Activated naive CD4-positive, alpha-beta T cell treated with anti-CD3 and anti-CD28 coated beads, Interleukin-2, amount 50 U/mL, for 72 hours (primary cell): ENCODE measurements at places on chromosomes 5 and 9.

- no peak for DNase-seq
Measured at GRCh38 chr5:73264631-73265030, 91.6 kb downstream of the TMEM174 start.

GRCh38 chr9:13705373-13705772, 425.9 kb upstream of the MPDZ start:
- no peak for DNase-seq

DNA sequence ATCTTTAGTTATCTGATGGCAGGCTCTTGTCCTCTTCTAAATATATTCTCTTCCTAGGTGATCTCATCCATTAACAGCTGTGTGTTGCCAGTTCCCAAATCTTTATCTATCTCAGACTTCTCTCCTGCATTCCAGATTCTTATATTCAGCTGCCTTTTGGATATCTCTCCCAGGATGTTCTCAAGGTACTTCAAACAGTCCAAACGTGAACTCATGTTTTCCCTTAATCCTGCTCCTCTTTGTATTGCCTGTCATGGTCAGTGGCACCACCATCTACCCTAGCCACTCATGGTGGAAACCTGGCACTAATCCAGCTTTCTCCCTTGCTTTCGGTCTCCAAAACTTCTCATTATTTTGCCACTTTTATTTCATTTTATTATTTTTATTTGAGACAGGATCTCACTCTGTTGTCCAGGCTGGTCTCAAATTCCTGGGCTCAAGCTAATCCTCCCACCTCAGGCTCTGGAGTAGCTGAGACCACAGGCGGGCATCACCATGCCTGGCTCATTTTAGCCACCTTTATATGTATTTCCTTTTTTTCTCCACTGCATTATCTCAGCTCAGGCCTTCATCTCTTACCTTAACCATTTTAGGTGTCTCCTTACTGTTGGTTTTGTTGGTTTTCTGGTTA, 3.8 kb downstream of the ZFYVE16 start:
- no peak for DNase-seq

DNA sequence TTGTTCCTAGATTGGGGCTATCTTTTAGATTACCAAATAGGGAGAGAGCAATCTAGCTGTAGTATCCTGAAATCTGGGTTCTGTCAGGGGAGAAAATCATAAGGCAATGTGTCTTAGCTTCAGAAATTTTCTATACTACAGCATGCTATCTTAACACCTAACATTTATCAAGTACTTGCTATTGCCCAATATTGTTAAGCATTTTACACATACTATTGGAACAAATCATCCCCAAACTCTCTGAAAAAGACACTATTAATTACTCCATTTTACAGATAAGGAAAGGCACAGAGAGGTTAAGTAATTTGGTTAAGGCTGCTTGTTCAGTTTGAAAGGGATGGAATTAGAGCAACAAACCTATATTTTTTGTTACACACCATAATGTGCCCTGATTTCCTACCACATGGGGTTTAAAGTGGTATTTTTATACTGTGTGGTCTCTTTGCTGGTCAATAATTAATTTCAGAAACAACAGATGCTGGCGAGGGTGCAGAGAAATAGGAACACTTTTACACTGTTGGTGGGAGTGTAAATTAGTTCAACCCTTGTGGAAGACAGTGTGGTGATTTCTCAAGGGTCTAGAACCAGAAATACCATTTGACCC, 57.2 kb upstream of the RIC1 start:
- no peak for DNase-seq

GRCh38 chr9:36997414-36997813, 36.7 kb downstream of the PAX5 start:
- DNase-seq: no peak

DNA sequence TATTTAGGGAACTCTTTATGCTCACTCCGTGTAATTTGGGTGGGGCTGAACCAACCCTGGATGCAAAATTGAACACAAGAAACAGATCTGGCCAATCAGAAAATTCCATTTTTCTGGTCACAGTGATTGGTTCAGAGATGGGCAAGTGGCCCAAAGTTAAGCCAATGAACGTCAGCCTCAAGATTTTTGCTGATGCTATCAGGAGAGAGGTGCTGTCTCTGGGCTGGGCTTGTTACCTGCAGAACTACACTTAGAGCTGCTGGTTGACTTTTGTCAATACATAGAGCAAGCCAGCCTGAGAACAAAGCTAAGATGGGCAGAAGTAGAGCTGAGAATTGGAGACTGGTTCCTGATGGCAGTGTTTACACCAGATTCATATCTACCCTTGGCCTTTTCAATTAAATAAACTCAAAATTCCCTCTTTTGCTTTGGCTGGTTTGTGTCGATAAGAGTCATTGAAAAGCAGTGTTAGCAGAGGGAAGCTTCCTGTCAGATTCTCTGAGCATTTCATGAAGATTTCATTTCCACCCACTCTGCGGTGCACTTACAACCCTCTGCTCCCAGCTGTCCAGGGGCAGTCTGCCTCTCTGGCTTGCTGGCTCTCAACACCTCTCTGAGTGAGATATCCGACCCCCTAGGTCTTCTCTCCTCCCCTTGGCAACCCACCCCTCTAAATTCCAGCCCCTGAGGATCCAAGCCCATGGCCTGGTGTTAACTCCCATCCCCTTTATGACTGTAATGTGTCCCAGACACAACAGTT, 64.5 kb upstream of the PPARGC1B start:
- DNase-seq: no peak

DNA sequence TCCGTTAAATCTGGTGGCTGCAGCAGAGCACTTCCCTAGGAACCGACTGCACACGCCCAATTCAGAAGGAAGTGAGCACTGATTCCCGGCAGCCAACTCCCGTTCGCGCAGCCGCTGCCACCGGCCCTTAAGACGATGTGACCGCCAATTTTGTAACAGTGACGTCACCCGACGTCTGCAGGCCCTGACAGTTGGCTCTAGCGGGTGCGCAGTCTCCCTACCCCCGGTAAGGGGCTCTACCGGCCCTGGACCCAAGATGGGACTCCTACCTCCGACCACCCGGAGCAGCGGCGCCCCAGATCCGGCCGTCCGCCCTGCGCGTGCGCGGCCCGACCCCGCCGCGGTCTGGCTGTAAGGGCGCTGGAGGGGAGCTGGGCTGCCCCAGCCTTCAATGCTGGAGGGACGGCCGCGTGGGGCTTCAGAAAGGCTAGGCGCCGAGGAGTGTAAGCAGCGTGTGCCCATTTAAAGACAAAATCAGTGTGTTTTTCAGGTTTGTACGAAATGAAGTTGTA, 19.1 kb downstream of the DNAJA1 start:
- peak; percentile 53 for DNase-seq

DNA sequence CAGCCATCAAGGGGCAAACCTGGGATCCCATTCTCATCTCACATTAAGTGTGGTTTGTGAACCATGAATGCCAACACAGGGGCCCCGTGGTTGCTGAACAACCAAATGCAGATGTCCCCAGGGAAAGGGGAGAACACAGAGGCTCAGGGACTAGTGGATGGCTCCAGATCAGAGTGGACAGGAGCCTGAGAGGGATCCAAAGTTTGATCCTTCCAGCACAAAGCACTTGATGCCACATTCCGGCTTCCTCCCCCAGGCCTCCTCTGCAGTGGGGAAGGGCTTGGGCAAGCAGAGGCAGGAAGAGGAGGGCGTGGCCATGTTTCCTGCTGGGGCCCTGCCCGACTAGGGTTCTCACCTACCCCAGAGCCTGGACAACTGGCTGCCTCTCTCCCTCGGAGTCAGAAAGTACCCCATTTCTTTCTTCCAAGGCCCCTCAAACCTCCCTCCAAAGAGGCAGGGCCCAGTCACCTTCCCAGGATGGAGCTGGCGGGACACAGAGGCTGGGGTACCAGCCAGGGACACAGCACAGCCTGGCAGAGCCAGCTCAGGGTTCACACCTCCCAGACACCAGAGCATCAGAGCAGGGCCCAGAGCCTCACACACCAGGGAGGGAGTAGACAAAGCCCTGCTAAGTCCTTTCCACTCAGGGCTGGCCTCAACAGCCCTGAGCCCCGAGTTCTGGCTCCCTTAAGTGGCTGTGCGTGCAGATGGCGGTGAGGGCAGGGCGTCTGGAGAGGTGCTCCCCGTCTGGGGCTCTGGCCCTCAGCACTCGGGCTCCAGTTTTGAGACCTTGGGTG, 4.3 kb upstream of the RNF44 start:
- DNase-seq: peak; percentile 74

DNA sequence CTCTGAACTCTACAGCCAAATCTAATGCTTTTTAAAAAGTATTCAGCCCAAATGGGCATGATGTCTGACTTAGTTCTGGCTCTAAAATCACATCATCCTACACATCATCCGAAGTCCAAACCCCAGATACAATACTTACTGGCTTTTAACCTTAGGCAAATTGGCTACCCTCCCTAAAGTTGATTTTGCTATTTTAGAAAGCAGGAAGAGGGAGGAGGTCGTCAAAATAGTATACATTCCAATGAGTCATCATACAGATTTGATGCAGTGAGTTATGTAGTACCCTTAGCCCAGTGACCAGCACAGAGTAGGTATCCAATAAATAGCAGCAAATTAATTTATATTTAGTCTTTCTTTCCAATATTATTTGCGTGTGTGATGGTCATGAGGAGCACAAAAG, 582.0 kb upstream of the TUSC1 start:
- no peak for DNase-seq

GRCh38 chr9:92140074-92140753, 25.0 kb upstream of the SPTLC1 start:
- DNase-seq: peak; percentile 76

- DNase-seq: no peak
Measured at GRCh38 chr5:135880801-135881200, 14.8 kb downstream of the IL9 start.

DNA sequence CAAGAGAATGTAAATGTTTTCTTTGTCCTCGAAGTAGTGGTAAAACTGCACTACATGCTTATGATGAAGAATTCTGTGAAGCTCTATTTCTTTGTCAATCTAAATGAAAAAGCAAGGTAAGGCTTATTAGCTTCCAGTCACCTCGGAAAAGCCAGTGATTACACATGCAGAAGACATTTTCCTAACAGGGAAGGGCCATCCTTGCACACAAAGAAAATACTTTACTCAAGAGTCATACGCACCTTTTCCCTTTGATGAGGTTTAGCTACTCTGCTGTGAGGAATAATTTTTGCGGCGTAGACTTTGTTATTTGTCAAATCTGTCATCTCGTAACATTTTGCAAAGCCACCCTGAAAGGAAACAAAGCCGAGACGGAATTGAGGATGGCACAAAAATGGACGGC, 1.1 kb downstream of the PLK2 start:
- DNase-seq: no peak

DNA sequence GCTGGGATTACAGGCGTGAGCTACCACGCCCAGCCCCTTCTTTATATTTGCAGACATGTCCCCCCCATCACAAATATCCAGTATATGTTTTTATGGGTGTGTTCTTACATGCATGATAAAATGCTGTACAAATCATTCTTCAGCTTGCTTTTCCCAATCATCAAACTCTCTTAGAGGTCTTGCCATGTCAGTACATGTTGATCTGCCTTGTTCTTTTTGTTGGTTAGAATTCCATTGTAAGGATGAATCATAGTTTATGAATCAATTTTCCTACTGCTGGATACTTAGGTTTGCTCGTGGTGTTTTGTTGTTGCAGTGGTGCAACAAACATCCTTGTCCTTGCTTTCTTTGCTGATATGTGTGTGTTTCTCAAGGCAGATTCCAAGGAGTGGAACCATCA, 79.9 kb upstream of the NEURL1B start:
- no peak for DNase-seq

DNA sequence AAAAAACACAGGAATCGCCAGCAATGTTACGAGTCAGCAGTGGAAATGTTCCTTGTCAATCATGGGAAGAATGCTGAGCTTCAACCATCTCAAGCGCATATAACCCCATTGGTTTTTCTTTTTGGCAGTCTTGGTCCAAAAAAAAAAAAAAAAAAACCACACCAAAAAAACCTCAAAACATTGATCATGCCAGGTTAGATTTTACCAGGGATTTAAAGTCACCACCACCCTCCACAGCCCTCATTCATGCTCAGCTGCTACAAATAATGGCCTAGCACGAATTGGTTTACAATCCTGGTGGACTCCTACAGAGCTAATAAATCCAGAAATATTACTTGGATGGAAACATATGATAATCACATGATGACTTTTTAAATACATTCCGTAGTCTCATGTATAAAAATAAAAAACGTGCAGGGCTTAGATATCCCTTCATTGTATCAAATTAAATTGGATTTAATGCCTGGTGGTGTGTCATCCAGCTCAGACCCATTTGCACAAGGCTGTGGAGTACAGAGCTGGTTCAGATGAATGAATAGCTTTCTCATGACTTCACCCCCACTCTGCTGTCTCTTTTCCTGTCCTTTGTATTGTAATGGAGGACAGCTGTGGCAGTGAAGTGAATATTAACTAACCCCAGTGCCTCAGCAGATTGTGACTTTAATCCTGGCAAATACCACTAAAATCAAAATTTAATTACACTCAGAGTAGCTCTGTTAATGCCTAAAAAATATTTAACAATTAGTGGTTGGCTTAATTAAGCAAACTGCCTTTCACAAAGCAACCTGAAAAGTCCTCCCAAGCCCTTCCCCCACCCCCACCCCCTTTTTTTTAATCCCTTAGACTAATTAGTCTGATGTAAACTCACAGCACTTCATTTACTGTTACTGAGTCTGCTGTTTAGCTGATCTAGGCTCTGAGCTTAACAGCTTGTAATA, 626.5 kb upstream of the ZNF608 start:
- no peak for DNase-seq

DNA sequence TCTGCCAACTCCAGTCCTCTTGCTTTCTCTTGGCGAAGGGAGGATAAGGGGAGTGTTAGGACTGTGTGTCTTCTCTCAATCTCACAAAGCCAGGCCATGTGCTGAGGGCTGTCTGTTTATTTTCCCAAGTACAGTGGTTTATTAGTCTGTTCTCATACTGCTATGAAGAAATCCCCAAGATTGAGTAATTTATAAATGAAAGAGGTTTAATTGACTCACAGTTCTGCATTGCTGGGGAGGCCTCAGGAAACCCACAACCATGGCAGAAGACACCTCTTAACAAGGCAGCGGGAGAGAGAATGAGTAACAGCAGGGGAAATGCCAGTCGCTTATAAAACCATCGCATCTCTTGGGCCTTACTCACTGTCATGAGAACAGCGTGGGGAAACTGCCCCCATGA, 36.2 kb upstream of the CKS2 start:
- no peak for DNase-seq

GRCh38 chr9:90568667-90569066, 74.0 kb downstream of the DIRAS2 start:
- DNase-seq: no peak

- no peak for DNase-seq
Measured at GRCh38 chr5:107169867-107170266, 500.9 kb downstream of the EFNA5 start.

- no peak for DNase-seq
Measured at GRCh38 chr9:134139081-134139480, 3.2 kb downstream of the WDR5 start.

DNA sequence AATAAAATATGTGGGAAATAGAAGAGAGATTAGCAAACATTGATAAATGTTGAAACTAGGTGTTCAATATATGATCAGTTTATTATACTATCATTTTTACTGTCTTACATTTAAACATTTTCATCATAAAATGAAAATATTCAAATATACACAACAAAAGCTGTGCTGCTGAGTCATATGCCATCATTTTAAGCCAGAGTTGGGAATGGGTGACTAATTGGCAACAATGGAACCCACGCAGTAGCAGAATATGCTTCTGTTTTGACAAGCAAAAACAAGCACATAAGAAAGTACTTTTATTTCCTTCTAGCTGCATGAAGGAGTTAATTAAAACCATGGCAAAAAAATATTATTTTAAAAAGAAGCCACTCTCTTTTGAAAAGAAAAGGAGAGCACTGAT, 340.0 kb upstream of the EDIL3 start:
- DNase-seq: no peak

- DNase-seq: no peak
Measured at GRCh38 chr5:20470997-20471396, 483.0 kb upstream of the CDH18 start.
